Type B pancreatic cell (in vitro differentiated cells): ENCODE measurements at places on chromosomes 1 and 21.

DNA sequence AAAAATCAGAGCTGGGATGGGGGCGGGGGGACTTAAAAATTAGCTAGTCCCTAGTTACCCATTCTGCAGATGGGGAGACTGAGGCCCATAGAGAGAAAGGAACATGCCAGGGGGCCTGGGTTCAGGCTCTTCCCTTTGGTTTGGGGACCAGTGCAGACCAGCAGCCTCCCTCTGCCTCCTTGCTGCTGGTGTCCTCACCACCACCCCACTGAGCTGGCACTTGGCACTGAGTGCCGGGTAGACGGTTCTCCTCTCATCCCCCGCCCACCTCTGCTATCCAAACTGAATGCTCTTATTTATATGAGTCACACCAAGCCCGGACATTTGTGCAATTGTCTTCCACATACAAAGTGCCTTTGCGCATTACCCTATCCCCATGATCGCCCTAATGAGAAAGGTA is 39.2 kb downstream of the CAMK2N1 start:
- no peak overlapping the region for H3K27ac ChIP-seq
- no peaks in the 10 kb centered on the region for H3K4me1 ChIP-seq
- no peak overlapping the region for H3K4me3 ChIP-seq
- DNase-seq, result no peak

DNA sequence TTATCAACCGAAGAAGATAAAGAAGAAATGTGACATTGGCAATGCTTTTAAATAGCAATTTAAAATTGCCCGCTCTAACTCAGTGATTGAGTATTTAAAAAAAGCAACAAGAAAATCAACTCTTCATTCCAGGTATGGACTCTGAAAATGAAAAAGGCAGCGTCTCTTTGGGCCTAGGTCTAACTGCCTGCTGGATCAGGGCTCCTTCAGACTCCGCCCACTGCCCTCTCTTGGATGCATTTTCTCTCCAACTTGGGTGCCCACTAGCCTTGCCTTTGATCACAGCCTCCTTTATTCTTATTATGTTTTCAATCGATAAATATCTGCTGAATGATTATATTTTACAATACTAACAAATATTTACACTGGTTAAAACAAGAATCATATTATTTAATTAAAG is 268.9 kb downstream of the MRPL39 start:
- no peak for DNase-seq
- H3K4me3 ChIP-seq, result no peak overlapping the region
- peaks cover 3% of the 10 kb centered on the region for H3K27me3 ChIP-seq
- no peaks in the 10 kb centered on the region for H3K36me3 ChIP-seq

DNA sequence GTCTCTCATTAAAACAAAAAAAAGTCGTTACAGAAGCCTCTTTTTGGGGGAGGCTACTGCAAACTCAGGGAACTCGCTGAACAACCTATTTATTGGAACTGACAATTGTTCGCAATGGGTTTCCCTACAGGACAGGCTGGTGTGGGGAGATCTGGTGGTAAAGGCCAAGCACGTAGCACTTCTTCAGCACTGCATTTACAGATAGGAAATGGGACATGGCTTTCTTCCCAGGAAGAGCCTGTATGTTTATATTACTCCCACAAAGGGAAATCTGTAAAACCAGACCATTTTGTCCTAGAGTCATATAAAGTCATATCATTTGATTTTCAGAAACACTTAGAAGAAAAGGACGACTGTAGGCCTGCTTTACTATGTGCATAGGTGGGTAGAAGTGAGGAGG is 38.8 kb upstream of the TBX15 start:
- no peak overlapping the region for H3K4me3 ChIP-seq
- no peaks in the 10 kb centered on the region for H3K4me1 ChIP-seq
- H3K36me3 ChIP-seq, result no peaks in the 10 kb centered on the region
- DNase-seq, result no peak

GRCh38 chr1:225700889-225701465 is 48.1 kb upstream of the ENAH start:
- H3K27me3 ChIP-seq, result no peaks in the 10 kb centered on the region
- DNase-seq, result no peak
- H3K4me3 ChIP-seq, result no peak overlapping the region

DNA sequence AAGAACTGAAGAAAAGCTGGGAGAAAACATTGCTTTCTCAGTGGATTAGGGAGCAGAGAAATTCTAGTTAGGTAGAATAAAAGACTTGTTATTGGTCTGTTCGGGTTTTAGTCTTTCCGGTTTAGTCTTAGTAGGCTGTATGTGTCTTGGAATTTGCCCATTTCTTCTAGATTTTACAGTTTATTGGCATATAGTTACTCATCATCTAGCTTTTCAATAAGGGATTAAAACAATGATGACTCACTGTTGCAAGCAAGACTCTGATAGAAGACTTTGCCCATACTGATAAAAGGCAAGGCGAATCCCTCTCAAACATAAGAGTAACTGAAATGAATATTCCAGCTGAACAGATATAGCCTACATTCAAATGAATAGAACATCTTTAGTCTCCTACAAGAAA is 62.3 kb downstream of the GPR137B start:
- H3K27me3 ChIP-seq, result no peaks in the 10 kb centered on the region
- peaks cover 16% of the 10 kb centered on the region for H3K4me1 ChIP-seq
- H3K27ac ChIP-seq, result no peak overlapping the region
- no peak for DNase-seq
- H3K36me3 ChIP-seq, result peaks cover 60% of the 10 kb centered on the region

- DNase-seq, result peak; percentile 76
- H3K36me3 ChIP-seq, result peaks cover 3% of the 10 kb centered on the region
- H3K27ac ChIP-seq, result peak overlapping the region; percentile 94
- peaks cover 14% of the 10 kb centered on the region for H3K4me1 ChIP-seq
- H3K27me3 ChIP-seq, result peaks cover 3% of the 10 kb centered on the region
Observed at GRCh38 chr1:147669469-147670318, 630 bp downstream of the ACP6 start.
